ENCODE measurements at places on chromosomes 4 and X.

GRCh38 chrX:45632506-45632905 is 431.8 kb upstream of the DIPK2B start:
- DNase-seq = no peak

GRCh38 chr4:157810137-157810774 is 362.6 kb downstream of the GASK1B start:
- no peak for DNase-seq

DNA sequence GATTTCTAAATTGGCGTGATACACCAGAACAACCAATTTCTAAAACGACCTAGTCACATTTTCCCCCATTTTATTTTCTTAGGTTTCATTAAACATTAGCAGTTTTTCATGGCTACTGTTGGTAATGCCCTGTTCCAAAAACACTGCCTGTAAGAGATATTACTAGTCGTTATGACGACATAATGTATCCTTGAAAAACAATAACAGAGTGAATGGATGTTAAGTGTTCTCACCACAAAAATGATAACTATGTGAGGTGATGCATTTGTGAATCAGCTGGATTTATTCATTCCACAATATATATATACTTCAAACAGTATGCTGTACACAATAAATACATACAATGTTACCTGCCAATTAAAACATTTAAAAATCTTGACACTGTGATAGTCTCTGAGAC is 1147.6 kb upstream of the PCDH10 start:
- no peak for DNase-seq

DNA sequence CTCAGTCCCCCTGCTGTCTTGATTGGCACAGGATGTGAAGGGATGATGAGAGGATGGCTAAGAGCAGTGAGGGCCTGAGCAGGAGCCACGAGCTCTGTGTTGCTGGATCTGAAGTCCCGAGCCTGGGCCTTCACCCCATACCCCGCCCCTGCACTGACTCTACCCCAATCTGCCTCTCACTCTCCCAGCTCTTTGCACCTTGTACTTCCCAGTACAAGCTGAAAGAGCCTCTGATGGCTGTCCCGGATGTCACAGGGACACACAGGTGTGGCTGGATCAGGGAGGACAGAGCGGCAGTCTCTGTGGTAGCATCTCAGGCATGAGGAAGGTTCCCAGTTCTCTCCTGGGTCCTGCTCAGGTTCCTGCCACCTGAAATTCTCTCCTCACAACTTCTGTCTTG is 103.6 kb downstream of the CHIC2 start:
- no peak for DNase-seq

GRCh38 chr4:161148051-161148450 is 1015.7 kb downstream of the FSTL5 start:
- DNase-seq = no peak
